ENCODE measurements at places on chromosomes 6 and 20. TPM values are rescaled to one million over a fixed set of nuclear protein-coding genes. Genes with fewer than 3 reads are reported as not detected.

LY6G6D gene
- total RNA-seq = not detected

EYA4 gene
- not detected for total RNA-seq

TAP1 gene
- total RNA-seq = 125 TPM

DNA sequence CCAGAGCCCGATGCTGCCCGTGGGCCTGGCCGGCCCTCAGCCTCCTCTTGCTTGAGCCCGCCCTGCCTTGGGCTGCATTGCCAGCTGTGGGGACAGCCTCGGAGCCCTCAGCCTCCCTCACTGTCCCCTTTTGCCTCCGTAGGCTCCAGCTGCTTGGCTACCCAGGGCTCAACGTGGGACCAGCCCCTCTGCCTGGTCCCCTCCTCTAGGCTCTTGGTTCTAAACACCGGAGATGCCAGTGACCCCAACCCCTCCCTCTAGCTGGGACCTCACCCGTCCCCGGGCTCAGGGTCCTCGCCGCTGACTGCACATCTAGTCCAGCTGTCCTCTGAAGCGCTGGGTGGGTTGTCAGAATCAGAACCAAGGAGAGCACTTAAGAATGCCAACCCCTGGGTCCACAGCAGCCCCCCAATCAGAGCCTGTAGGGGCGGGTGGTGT is 345.2 kb downstream of the ZFAND3 start:
- no peak overlapping the region for H3K27ac ChIP-seq
- no peaks in the 10 kb centered on the region for H3K27me3 ChIP-seq
- DNase-seq = no peak

DNA sequence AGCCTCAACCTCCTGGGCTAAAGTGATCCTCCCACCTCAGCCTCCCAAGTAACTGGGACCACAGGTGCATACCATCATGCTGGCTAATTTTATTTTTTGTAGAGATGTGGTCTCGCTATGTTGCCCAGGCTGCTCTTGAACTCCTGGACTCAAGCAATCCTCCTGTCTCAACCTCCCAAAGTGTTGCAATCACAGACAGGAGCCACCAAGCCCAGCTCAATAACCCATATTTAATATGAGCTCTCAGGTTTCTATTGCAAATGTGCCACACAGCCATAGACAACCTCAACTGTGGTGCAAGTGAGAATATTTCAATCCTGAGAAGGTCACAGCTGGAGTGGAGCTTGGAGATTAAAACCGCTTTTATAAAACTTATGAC is 14.4 kb downstream of the JPH2 start:
- H3K4me3 ChIP-seq = no peak overlapping the region
- peaks cover 5% of the 10 kb centered on the region for H3K36me3 ChIP-seq

DNA sequence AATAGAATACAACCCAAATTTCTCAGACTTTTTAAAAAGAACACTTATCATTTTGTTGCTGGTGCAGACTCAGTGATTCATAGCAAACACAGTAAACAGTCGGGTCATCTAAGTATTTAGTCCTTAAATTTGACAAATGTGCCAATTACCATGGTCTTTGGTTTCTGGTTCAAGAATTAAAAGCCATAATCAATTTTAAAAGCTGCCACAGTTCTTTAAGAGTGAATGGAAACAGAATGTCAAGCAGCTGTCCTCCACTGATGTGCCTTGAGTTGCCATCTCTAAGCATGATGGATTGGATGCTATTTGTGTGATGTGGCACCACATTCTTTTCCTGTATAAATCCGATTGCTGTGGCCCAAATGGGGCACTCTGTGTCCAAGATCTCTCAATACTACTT is 67.2 kb upstream of the MLIP start:
- H3K27me3 ChIP-seq = peaks cover 10% of the 10 kb centered on the region
- no peak overlapping the region for H3K27ac ChIP-seq
- no peaks in the 10 kb centered on the region for H3K4me1 ChIP-seq
- H3K4me3 ChIP-seq = no peak overlapping the region
- no peak for DNase-seq

LRP11 gene
- total RNA-seq = 1.8 TPM

BRPF3 gene
- total RNA-seq = 30.6 TPM

BPIFB2 gene
- not detected for total RNA-seq

GRCh38 chr6:22809370-22809769 is 240.0 kb downstream of the HDGFL1 start:
- H3K4me3 ChIP-seq = no peak overlapping the region
- no peak for DNase-seq

- H3K4me1 ChIP-seq = no peaks in the 10 kb centered on the region
- no peak overlapping the region for H3K27ac ChIP-seq
- no peak for DNase-seq
- H3K4me3 ChIP-seq = no peak overlapping the region
- H3K27me3 ChIP-seq = no peaks in the 10 kb centered on the region
Observed at GRCh38 chr6:121210943-121211342, 123.3 kb downstream of the TBC1D32 start.

Data from T-helper 17 cell (primary cell).